NCI-H1048 (cell line): ENCODE measurements at places on chromosomes 6 and 20.

GRCh38 chr6:35120746-35121145, 20.4 kb downstream of the TCP11 start:
- DNase-seq = no peak

DNA sequence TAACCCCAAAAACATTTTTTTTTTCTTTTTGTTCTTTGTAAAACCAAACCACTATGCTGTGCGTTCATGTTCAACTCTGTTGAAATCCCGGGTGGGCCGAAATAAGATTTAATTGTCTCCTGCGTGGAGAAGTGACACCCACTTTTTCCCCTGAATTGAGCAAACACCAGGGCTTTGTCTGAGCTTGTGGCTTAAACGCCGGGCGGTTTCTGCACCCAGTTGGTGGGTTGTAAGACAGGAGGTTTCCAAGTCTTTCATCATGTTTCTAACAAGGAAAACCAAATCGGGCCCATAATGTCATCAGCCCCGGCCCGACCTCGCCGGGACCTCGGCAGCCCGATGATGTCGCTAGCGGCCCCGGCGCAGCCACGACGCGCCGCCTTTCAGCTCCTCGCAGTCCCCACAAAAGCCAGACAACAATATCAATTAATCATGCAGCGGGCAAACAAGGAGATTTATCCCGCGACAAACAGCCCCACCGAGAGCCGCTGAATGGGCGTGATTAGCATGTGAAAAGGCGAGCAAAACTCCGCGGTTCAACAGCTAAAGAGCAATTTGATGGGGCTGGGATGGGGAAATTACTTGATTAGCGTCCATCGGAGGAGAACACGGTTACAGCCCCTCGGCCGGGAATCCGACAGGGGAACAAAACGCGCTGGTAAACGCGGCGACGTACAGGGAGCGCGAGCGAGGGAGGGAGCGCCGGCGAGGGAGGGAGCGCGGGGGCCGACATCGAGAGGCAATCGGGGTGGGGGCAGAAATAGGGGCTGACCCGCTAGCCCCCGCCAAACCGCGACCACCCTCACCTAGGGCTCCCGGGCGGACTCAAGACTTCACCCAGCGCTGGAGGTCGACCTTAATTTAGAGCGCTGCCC, 5.3 kb downstream of the LINC00237 start:
- no peak for DNase-seq

DNA sequence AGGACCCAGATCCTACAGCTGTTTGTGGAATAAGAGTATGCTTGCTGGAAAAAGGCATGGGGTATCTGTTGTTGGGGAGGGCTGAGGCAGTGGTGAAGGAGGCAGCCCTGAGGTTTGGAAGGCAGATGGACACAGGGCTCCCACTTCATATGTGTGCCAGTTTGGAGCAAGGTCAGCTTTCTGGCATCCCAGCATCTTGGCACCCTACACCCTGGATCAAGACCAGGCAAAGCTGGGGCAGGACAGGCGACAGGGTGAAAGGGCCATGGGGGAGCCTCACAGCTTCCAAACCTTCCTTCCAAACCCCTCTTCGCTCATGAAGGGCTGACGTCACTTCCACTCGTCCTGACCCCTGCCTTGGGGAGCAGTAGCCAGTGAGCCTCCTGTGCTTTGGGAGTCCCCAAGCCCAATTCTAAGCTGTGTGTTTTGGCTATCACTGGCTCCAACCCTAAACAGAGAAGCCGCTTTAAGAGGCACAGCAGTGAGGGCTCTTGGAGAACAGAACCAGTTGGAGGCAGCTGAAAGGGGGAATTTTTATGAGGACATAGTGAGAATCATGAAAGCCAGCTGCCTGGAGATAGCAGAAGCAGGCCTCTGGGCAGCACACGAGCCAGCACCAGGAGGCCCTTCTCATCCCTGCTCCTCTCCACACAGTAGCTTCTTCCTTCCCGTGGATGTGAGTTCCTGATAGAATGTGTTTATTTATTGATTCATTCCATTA, 448.6 kb upstream of the CDH4 start:
- no peak for DNase-seq

DNA sequence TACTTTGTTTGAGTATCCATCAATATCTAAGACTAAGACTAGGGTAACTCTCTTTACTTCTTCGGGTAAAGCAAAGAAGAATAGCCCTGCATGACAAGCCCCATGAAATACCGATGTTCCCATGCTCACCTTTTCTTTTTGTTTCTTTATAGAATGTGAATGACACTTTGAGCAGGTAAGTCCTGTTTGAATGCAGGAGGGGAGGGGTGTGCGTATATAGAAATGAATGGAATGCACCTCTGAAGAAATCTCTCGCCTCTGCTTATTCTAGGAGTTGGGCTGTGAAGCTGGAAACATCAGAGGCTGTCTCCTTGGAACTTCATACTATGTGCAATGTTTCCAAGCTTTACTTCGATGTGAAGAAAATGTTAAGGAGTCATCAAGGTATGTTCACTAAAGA, 10.3 kb downstream of the TRIM38 start:
- DNase-seq = no peak

- DNase-seq = no peak
Observed at GRCh38 chr6:69918813-69919475, 52.6 kb downstream of the COL19A1 start.

DNA sequence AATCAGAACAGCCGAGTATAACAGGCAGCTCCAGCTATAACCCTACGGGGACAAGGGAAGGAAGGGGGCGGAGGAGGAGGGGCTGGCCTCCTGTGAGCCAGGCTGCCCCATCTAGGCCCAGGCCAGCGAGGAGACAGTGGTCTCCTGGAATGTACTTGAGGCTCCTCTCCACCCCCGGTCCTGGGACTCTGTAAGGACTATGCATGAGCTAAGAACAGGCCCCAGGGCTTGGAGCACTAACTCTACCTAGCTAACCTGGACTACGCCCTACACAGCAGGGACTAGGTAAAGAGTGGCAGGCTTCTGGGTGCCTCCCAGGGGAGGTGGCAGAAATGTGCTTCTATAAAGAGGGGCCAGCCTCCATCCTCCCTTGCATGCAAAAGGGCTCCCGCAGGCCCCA, 8.9 kb downstream of the KCNK15 start:
- no peak for DNase-seq

- no peak for DNase-seq
Observed at GRCh38 chr6:27049863-27050781, 197.4 kb upstream of the PRSS16 start.

- no peak for DNase-seq
Observed at GRCh38 chr6:121584586-121585369, 149.3 kb downstream of the GJA1 start.

GRCh38 chr6:16419636-16420336, 181.4 kb downstream of the GMPR start:
- no peak for DNase-seq

- no peak for DNase-seq
Observed at GRCh38 chr6:165777680-165778079, 114.6 kb upstream of the PDE10A start.

DNA sequence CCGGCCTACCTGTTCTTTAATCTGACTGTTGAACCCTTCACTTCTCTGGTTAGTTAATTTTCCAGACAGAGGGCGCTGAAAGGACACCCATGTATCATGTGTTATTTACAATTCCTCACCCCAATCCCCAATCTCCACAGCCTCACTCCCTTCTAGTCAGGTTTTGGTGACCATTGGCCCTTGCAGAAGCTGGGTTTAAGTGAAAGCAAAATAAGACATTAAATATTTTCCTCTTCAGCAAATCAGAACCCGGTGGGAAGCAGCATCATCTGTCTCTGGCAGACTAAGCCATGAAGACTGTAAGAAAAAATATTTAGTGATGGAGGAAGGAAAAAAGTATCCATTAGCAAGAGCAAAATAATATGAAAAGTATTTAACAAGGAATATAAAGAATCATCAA, 9.4 kb upstream of the HLA-DQA1 start:
- DNase-seq = no peak

- DNase-seq = no peak
Observed at GRCh38 chr6:125533710-125534397, 215.6 kb upstream of the HEY2 start.
